ENCODE measurements at places on chromosomes 1 and 21. TPM values are rescaled to one million over a fixed set of nuclear protein-coding genes. Genes with fewer than 3 reads are reported as not detected.

The CD1E gene
- total RNA-seq, result 3.8 TPM

DNA sequence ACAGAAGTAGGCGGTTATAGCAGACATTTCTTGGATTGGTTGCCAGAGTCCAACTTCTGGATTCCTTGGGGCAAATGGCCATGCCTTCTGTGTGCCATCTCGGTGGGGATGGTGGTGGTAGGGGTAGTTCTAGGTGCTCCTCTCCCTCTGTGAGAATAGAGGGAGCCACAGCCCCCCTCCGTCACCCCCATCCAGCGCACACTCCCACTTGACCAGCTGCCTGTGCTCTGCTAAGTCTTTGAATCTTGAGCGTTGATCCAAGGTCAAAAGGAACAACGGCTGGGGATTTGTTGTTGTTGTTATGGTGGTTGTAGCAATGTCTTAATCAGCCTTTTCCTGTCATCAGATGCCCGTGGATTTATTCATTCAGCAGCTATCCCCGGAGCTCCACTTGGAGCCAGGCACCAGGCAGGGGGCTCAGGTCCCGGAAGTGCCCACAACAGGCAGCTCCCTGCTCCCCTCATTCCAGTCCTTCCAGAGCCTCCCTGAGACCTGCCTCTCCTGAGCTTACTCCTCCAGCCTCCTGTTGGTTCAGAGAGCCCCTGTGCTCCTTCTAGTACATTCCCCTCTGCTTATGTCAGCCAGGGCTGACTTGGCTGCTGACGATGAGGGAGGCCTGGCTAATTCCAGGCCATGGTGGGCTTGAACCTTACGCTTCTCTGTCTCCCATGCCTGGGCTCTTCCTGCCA is 146.6 kb upstream of the WNT4 start:
- peaks cover 3% of the 10 kb centered on the region for H3K27me3 ChIP-seq
- H3K36me3 ChIP-seq, result no peaks in the 10 kb centered on the region
- DNase-seq, result no peak
- no peak overlapping the region for H3K27ac ChIP-seq

DNA sequence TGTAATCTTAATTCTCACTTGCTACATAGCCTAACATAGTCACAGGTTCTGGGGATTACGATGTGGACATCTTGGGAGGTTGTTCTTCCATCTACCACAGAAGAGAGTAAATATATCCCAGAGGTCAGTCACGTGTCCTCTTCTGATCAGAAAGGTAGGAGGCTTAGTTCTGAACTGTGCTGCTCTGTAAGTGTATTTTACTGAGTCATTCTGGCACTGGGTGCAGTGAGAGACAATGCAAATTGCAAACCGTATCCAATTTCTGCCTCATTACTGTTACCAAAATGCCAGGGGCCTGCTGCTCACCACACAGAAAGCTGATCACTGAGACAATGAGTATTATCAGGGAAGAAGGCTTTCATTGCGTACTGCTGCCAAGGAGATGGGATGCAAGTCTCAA is 104.0 kb downstream of the GABPA start:
- H3K4me3 ChIP-seq, result no peak overlapping the region
- H3K27me3 ChIP-seq, result no peaks in the 10 kb centered on the region
- no peaks in the 10 kb centered on the region for H3K36me3 ChIP-seq
- no peak for DNase-seq
- no peak overlapping the region for H3K27ac ChIP-seq

DNA sequence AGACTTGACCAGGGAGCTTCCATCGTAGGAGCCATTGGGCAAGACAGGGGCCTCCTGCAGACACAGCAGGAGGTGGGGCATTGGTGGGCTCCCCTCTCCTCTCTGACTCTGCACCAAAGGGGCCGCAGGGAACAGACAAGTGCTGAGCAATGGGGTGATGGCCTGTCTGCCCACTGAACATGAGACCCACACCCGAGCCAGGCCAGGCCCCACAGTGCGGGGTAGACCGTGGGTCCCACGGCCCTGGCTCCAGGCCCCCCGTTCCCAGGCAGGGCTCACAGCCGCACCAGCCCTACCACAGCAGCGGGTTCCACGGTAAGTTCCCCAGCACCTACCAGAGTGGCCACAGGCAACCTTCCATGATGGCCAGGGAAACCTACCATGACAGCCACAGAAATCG is 45.9 kb downstream of the CHD5 start:
- no peak overlapping the region for H3K4me3 ChIP-seq
- peak; percentile 40 for DNase-seq
- no peak overlapping the region for H3K27ac ChIP-seq
- no peaks in the 10 kb centered on the region for H3K4me1 ChIP-seq

- H3K4me3 ChIP-seq, result no peak overlapping the region
- H3K4me1 ChIP-seq, result peaks cover 19% of the 10 kb centered on the region
- no peaks in the 10 kb centered on the region for H3K36me3 ChIP-seq
- no peaks in the 10 kb centered on the region for H3K27me3 ChIP-seq
These were observed 260.5 kb downstream of the KCNJ6 start for GRCh38 chr21:37655611-37656300.

The SLFNL1 gene
- total RNA-seq, result 2.8 TPM

The RIPPLY3 gene
- not detected for total RNA-seq

DNA sequence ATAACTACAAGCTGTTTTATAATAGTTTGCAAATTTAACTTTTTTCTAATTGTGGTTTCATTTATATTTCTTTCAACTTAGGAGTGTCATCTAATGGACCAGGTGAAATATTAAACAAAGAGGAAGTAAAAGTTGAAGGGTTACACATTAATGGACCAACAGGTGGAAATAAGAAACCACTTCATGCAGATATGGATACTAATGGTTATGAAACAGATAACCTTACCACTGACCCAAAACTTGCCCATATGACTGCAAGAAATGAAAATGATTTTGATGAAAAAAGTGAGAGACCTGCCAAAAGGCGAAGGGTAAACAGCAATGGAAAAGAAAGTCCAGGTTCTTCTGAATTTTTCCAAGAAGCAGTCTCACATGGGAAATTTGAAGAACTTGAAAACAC is 59.7 kb downstream of the MIER1 start:
- H3K36me3 ChIP-seq, result peaks cover 90% of the 10 kb centered on the region
- no peaks in the 10 kb centered on the region for H3K27me3 ChIP-seq
- DNase-seq, result no peak
- no peak overlapping the region for H3K27ac ChIP-seq
- no peaks in the 10 kb centered on the region for H3K4me1 ChIP-seq
- no peak overlapping the region for H3K4me3 ChIP-seq

The SLC37A1 gene
- 21.6 TPM for total RNA-seq

DNA sequence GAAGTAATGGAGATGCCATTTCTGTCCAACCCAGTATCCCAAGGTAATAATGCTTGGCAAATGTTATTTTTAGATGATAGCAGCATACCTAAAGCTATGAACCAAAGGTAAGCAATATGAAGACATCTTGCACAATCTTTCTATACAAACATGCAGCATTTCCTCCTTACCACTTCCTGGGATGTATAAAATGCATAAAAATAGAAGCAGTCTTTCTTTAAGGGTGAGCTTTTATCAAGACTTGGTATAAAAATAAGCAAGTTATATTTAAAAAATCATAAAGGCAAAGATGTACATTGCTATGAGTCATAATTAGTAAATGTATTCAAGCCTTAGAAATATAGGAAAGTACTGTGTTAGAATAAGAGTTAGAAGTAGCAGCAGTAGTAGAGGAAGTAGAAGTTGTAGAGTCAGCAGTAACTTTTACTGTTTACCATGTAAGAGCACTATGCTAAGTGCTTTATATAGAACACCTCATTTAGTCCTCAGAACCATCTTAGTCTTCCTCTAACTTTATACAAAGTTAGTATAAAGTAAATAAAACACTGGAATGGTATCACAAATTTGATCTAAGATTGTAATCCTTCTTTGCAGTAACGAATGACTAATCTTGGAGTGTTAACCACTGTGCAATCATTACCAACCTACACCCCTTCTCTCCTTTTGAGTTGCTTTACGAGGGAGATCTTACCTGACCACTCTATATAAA is 371.3 kb downstream of the VAV3 start:
- no peak overlapping the region for H3K4me3 ChIP-seq
- no peaks in the 10 kb centered on the region for H3K27me3 ChIP-seq
- no peak overlapping the region for H3K27ac ChIP-seq
- no peak for DNase-seq

GRCh38 chr21:31537872-31538576 is 121.5 kb upstream of the SOD1 start:
- H3K27me3 ChIP-seq, result no peaks in the 10 kb centered on the region
- H3K36me3 ChIP-seq, result no peaks in the 10 kb centered on the region
- DNase-seq, result no peak
- H3K27ac ChIP-seq, result no peak overlapping the region
- no peak overlapping the region for H3K4me3 ChIP-seq
- H3K4me1 ChIP-seq, result no peaks in the 10 kb centered on the region

The PRRX1 gene
- 25.9 TPM for total RNA-seq

DNA sequence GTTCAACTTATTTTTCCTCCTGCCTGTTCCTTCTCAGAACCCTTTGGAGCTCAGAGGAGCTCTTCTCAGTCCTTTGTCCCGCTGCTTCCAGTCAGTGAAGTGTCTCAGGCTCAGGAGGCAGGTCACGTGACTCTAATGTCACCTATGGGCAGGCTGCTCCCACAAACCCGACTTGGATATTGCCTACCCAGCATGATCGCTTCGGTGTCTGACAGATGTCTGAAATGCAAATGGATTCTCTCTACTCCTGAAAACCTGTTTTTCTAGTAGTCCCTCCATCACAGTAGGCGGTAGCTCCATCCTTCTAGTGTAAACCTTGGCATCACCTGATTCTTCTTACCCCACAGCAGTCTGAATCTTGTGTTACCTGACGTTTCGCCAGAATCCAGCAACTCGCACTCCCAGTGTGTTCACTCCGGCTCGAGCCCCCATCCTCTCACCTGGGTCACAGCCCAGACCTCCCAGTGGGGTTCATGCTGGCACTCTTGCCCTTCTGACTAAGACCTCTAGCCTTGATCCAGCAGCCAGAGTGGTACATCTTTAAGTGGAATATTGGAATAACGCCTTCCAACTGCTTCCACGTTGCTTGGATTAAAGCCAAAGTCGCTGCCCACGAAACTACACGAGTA is 5.4 kb downstream of the PADI6 start:
- H3K4me1 ChIP-seq, result no peaks in the 10 kb centered on the region
- H3K27ac ChIP-seq, result no peak overlapping the region
- no peak overlapping the region for H3K4me3 ChIP-seq
- H3K36me3 ChIP-seq, result no peaks in the 10 kb centered on the region
- peaks cover 27% of the 10 kb centered on the region for H3K27me3 ChIP-seq
- no peak for DNase-seq

GRCh38 chr1:65512383-65512782 is 91.9 kb downstream of the LEPR start:
- H3K36me3 ChIP-seq, result no peaks in the 10 kb centered on the region
- H3K27me3 ChIP-seq, result no peaks in the 10 kb centered on the region
- no peak for DNase-seq
- no peaks in the 10 kb centered on the region for H3K4me1 ChIP-seq
- no peak overlapping the region for H3K4me3 ChIP-seq

The GPR25 gene
- total RNA-seq, result 0.32 TPM

DNA sequence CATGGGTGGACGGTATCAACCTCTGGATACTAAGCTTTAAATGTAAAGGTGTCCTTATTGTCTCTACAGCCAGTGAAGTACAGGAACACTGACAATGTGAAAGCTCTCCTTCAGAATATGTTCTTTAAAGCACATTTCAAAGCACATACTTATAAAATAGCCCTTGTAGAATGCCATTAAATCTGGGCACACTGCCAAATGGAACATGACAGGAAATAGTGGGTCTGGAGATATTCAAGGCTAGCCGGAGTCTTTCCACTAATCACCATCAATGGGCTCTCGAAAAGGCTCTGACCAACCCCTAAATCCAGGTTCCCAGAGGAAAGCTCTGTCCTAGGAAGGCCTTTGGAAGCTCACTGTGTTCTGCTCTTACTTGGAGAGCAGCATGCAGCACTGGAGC is 46.6 kb downstream of the PLD5 start:
- no peak overlapping the region for H3K4me3 ChIP-seq
- H3K27me3 ChIP-seq, result no peaks in the 10 kb centered on the region
- no peaks in the 10 kb centered on the region for H3K36me3 ChIP-seq

DNA sequence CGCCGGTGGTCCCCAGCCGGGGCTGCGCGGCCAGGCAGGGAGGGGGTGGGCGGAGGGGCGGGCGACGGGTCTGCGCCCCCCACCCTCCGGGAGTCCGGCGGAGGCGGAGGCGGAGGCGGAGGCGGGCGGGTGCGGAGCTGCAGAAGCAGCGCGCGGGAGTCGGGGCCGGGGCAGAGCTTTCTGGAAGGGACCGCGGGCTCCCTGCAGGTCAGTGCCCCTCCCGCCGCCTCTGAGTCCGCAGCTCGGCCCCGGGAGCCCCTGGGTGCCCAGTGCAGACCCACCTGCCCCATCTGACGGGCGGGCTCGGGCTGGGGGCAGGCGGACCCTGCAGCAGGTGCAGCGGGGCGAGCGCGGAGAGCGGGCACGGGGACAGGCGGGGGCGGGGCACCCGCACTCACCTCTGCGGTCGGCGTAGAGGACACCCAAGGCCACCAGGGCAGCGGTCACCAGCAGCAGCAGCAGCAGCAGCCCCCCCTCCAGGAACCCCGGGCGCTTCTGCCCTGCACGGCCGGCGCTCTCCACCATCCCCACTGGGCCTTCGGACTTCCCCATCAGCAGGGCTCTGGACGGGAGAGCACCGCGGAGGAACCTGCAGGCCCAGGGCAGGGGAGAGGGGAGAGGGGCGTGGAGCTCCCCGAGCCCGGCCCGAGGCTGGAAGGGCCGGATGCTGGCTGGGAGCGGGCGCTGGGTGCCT is 3.7 kb downstream of the MMEL1 start:
- peak; percentile 63 for DNase-seq
- H3K36me3 ChIP-seq, result no peaks in the 10 kb centered on the region
- no peak overlapping the region for H3K4me3 ChIP-seq
- peaks cover 54% of the 10 kb centered on the region for H3K27me3 ChIP-seq
- H3K27ac ChIP-seq, result no peak overlapping the region
- no peaks in the 10 kb centered on the region for H3K4me1 ChIP-seq

DNA sequence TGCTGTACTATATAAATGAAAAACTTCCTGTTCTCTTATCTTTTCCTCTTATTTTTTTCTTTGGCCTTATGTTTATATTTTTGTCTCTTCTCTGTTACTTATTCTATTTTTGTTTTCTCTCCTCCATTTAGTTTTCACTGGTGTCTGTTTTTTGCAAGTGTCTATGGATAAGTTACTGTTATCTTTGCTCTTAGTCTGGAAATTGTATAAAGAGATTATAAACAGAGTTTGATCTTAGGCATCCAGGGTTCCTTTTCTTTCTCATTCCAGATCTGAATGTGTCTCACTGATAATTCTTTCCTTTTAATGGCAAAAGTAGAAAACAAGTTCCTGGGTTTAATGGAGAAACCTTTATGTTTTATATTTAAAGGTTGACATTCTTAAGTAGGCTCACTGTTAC is 34.5 kb downstream of the MAN1A2 start:
- H3K27ac ChIP-seq, result no peak overlapping the region
- H3K27me3 ChIP-seq, result no peaks in the 10 kb centered on the region
- peaks cover 10% of the 10 kb centered on the region for H3K36me3 ChIP-seq
- H3K4me3 ChIP-seq, result no peak overlapping the region
- no peak for DNase-seq

DNA sequence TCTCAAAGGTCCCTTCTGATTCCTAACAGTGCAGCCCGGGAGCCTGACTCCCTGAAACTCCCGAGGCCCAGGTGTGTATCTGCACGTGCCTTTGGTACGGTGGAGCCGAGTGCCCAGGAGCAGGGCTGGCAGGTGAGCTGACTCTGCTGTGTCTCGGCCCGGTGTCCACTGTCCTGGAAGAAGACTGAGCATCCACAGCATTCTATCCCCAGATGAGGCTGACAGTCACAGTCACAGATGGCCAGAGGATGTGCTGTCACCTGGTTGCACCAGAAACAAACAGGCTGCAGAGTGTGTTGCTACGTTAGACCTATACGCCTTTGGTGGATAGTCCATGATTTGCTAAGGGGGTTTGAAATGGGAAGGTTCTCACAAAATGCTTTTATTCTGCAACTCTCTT is 9.8 kb downstream of the ETV3L start:
- H3K4me1 ChIP-seq, result peaks cover 7% of the 10 kb centered on the region
- DNase-seq, result peak; percentile 46
- no peak overlapping the region for H3K4me3 ChIP-seq
- no peaks in the 10 kb centered on the region for H3K27me3 ChIP-seq
- no peaks in the 10 kb centered on the region for H3K36me3 ChIP-seq

All from upper lobe of right lung (tissue), 1 donor.